ENCODE measurements at places on chromosomes 12 and 14. TPM values are rescaled to one million over a fixed set of nuclear protein-coding genes. Genes with fewer than 3 reads are reported as not detected.

- H3K36me3 ChIP-seq, result no peaks in the 10 kb centered on the region
- H3K4me1 ChIP-seq, result peaks cover 62% of the 10 kb centered on the region
- H3K27ac ChIP-seq, result no peak overlapping the region
- no peaks in the 10 kb centered on the region for H3K27me3 ChIP-seq
- no peak overlapping the region for H3K4me3 ChIP-seq
Measured at GRCh38 chr12:116057356-116057755, 220.1 kb downstream of the MED13L start.

DNA sequence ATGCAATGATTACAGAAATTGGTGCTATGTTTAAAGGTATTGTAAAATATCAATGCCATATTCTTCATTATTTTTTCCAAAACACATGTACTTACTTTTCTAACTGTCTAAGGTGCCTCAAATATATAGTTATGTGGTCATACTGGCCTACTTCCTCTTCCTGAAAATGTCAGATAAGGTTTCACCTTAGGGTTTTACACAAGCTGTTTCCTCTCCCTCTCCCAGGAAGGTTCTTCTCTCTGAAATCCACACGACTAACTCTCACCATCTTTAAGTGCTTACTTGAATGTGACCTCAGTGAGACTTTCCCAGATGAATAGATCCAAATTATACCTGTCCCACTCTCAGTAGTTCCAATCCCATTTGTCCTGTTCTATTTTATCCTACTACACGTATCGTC, 11.6 kb upstream of the CLEC4D start:
- H3K27me3 ChIP-seq, result no peaks in the 10 kb centered on the region
- no peak overlapping the region for H3K27ac ChIP-seq
- no peak for DNase-seq

GRCh38 chr12:52258335-52258901, 16.0 kb upstream of the KRT86 start:
- DNase-seq, result peak; percentile 41
- no peaks in the 10 kb centered on the region for H3K36me3 ChIP-seq
- H3K27ac ChIP-seq, result no peak overlapping the region
- H3K4me1 ChIP-seq, result peaks cover 7% of the 10 kb centered on the region

DNA sequence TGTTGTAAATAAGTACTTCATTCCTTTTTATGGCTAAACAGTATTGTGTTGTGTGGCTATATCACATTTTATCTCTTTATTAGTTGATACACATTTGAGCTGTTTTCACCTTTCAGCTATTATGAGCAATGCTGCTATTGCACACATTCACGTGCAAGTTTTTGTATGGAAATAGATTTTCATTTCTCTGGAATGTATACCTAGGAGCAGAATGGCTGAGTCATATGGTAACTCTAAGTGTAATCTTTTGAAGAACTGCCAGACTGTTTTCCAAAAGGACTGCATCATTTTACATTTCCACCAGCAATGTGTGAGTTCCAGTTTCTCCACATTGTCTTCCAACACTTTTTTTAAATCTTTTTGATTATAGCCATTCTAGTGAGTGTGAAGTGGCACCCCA, 134.0 kb downstream of the SRGAP1 start:
- H3K4me3 ChIP-seq, result no peak overlapping the region
- no peaks in the 10 kb centered on the region for H3K27me3 ChIP-seq
- H3K27ac ChIP-seq, result no peak overlapping the region
- H3K4me1 ChIP-seq, result no peaks in the 10 kb centered on the region
- DNase-seq, result no peak

- no peak overlapping the region for H3K27ac ChIP-seq
- H3K36me3 ChIP-seq, result no peaks in the 10 kb centered on the region
- H3K27me3 ChIP-seq, result no peaks in the 10 kb centered on the region
Measured at GRCh38 chr12:125262851-125263250, 197.6 kb downstream of the AACS start.

The ZNF664 gene
- 68.3 TPM for total RNA-seq

Data from stomach (tissue), 19 donors.